H9 (cell line): ENCODE measurements at places on chromosomes 6 and 20.

- no peak for DNase-seq
Observed at GRCh38 chr6:138443979-138444378, 40.0 kb downstream of the HEBP2 start.

- DNase-seq: no peak
Observed at GRCh38 chr6:64186592-64186991, 551.0 kb downstream of the PHF3 start.

GRCh38 chr6:25714765-25715164 lies 39.8 kb upstream of the SLC17A4 start:
- no peak for DNase-seq

DNA sequence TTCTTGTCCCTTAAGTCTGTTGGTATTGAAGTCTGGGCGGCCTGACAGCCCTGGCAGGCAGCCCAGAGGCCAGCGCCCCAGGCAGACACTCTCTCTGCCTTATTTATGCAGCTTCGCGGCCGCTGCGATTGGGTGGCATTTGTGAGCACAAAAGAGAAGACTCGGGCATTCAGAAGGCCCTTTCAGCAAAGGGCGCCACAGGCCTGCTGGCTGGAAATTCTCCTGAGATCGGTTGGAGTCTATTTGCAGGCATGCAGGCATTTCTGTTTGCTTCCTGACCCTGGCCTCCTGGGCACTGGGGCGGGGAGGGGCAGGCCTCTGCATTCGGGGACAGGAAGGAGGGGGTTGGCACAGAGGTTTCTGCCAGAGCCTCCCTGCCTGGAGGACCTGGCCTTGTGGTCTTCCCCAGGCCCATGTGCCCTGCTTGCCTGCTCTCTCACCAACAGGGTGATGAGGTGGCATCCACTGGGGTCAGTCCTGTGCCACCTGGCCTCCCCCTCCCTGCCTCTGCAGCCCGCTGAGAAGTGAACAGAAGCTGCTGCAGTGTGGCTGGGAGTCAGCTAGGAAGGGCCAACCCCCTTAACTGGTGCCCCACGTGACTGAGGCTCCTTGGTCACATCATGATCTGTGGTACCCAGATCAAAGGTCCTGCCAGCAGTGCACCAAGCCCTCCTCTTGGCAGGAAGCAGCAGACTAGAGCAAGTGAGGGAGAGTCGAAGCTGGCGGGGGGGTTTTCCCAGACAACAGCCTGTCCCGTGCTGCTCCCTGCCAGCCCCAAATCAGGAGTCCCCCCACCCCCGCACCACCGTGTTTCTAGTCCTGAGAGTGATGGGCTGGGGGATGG lies 16.6 kb upstream of the CCDC167 start:
- peak; percentile 60 for DNase-seq

DNA sequence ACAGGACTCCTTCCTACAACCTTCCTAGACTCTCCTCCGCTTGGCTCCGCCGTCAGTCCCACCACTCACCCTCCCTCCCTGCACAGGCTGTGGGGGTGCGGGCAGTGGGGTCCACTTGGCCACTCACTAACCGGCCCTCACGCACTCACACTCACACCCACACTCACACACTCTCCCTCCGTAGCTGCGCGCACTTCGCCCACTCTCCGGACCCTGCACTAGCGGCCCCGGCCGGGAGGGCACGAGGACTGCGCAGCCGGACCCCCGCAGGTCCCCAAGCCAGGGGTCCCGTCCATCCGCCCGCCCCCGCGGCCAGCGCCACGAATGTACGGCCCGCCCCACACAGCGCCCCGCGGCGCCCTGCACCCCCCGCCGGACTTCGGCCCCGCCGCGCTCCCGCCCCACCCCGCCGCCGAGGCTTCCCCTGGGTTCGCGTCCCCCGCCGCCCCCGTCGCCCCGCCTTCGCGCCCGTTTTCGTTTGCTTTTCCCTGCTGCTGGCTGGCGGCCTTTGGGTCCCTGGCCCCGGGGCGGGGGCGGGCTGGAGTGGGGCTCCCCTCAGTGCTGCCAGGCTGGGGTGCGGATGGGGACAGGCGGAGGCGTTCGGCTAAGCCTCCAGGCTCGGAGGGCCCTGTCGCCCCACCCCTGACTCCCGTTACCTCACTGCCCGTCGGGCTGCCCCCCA lies 23.0 kb upstream of the SLC22A7 start:
- DNase-seq: no peak

DNA sequence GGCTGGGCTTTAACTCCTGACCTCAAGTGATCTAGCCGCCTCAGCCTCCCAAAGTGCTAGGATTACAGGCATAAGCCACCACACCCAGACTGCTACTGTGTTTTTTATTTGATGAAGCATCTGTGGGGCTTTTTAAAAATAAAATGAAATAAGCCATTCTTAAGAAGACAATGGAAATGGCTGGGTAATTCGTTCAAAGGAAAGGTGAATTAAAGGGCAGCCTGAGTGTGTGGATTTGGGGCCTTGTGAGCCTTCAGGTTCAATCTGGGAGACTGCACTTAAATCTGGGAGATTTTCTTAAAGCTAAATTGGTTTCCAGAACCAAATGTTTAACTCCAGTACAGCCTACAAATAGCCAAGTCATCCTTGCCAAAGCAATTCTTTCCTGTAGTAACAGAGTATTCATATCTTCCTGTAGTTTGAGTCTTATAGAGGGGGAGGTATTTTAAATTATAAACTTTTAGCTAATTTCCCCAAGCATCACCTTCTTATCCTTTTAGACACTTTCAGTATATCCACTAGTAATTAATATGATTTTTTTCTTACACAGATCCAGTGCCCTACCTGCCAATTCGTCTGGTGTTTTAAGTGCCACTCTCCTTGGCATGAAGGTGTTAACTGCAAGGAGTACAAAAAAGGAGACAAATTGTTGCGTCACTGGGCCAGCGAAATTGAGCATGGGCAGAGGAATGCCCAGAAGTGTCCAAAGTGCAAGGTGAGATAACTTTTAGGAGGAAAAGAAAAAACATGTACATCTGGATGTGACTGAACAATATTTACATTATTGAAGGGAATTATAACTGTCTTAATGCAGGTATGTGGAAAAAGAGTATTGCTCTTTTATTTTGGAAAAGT lies 95.4 kb downstream of the RNF217 start:
- DNase-seq: no peak

GRCh38 chr6:161636882-161637430 lies 363.1 kb upstream of the AGPAT4 start:
- no peak for DNase-seq

DNA sequence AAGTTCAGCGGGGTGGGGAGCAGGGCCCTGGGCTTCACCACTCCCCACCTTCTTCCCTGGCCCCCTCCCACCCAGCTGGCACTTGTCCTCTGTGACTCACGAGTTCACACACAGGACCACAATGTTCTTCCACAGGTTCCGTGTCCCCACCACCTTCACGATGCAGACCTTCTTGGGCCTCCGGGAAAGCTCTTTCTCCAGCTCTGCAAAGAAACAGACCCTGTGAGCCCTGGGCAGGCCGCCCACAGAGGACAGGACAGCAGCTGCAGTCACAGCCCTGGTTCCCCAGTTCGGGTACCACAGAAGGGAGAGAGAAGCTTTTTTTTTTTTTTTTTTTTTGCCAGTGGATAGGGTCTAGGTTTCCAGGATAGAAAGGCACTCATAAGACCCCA lies 30.9 kb downstream of the PSMG4 start:
- DNase-seq: no peak

GRCh38 chr6:127182501-127182900 lies 64.0 kb downstream of the RSPO3 start:
- DNase-seq: no peak

DNA sequence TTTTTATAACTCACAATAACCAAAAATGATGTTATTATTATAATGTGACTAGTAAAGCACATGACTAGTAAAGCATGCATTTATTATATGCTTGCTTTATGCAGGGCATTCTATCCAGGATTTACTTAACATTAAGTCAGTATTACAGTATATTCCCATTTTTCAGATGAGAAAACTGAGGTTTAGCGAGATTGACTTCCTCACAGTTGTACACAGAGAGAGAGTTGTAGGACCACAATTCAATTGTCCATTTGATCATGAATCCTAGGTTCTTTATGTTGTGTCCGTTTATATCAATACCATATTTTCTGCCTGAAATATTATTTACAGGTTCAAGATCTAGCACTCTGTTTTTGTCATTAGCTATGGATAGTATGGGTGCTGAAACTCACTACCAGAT lies 301.5 kb downstream of the PRL start:
- DNase-seq: no peak

DNA sequence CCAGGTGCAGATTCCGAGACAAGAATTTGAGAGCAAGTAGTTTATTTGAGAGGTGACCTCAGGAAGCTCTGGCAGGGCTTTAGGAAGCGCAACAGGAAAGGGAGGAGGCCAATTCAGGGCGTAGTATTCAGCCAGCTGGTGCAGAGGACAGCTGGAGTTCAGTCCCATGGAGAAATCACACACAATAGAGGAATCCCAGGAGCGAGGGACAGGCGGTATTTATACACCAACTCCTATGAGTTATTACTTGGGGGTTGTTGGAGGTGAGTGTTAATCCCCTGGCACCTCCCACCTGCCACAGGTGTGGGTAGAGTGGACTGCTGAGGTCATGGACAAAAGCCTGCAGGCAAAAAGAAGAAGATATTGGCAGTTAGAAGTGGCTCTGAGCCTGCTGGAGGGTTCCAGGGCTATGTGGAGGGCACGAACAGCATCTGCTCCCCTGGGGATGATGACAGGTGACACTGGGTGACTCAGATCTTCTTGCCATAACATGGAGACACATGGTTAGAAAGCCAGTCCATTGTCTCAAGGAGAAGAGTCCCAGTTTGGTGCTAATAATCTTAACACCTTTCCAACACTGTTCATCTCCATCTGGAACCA lies 13.9 kb upstream of the SULF2 start:
- no peak for DNase-seq

DNA sequence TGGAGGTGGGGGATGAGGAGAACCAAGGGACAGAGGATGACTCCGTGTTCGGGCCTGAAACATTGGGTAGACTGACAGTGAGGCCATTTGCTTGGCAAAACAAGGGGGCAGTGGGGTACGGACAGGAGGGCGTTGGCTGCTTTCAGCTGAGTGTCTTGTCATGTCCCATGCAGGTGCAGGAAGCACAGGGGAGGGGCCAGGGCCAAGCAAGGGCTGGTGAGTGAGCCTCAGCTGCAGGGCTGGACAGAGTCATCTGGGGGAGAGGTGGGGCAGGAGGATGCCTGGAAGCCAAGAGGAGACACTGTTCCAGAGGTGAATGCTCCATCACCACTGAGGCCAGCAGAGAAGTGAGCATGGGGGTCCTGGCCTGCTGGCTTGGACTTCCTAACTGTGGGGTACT lies 78.4 kb downstream of the ERMARD start:
- DNase-seq: peak; percentile 27

DNA sequence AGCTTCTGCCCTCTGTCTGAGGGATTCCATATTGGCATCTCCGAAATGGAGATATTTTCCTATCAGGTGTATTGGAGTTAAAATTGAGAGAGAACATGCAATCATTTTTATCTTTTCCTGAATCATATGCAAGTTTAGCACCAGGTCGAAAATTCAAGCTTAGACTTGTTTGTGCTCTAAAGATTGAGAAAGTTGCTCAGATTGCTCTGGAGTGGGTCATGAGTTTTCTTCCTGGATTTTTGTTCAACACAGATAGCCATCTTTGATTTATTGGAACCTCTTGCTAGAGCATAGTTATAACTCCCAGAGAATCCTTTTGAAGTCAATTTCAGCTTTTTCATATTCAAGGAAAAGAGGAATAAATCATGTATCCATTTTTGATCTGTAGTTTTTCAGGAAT lies 373.5 kb upstream of the FLRT3 start:
- DNase-seq: no peak

DNA sequence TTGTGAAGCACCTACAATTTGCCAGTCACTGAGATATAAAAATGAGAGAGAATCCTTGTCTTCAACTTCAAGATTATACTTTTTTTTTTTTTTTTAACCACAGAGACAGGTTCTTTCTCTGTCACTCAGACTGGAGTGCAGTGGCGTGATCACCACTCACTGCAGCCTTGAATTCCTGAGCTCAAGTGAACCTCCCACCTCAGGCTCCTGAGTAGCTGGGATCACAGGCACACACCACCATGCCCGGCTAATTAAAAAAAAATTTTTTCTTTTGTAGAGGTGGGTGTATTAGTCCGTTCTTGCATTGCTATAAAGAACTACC lies 51.6 kb upstream of the PMEPA1 start:
- DNase-seq: no peak

DNA sequence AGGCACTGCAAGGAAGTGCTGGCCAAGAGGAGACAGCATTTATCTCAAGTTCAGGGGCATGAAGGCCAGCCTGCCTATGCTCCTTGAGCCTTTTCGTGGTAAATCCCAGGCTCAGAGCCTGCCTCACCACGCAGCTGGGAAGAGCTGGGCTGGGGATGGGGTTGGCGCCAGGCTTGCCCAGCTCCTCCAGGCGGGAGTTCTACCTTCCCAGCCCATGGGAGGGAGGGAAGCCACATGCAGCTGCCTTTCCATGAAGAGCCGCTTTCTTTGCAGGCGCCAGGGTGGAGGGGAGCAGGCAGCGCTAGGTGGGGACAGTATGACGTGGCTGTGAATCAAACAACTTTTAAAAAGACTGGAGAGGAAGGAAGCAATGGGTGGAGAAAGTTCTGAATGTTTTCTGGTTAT lies 19.5 kb upstream of the SIRT5 start:
- DNase-seq: peak; percentile 80

- DNase-seq: no peak
Observed at GRCh38 chr6:88120635-88121034, 45.5 kb downstream of the CNR1 start.

DNA sequence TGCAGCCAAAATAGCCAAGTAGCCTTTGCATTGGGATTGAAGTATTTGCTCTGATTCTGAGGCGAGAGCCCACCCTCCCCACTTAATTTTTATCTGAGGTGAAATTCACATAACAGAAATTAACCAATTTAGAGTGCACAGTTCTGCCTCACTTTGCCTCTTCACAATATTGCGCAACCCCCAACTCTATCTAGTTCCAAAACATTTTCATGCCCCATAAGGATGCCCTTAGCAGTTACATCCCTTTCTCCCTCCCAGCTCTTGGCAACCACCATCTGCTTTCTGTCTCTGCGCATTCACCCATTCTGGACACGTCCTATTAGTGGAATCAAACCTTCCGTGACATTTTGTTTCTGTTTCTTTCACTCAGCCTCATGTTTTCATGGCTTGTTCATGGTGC lies 9.0 kb downstream of the MAS1L start:
- DNase-seq: no peak

DNA sequence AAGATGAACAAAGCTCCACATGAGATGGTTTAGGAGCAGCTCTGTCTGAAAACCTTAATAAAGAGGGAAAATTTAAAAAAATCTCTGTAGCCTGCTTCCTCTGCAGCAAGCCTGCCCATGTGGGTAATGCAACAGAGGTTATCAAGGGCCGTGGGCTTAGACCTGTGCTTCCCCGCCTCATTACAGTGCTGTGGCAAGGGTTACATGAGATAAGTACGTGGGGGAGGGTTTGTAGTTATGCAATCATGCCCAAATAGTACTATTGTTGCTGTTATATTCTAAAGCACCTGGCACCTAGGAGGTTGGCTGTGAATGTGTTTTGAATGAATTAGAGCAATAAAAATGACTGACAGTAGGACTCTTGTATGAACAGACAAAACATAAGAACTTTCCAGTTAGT lies 68.3 kb downstream of the PKHD1 start:
- DNase-seq: no peak
